ENCODE measurements at places on chromosomes 7 and 10. TPM values are rescaled to one million over a fixed set of nuclear protein-coding genes. Genes with fewer than 3 reads are reported as not detected.

GRCh38 chr10:83346266-83346910 lies 792.9 kb upstream of the GHITM start:
- no peak for DNase-seq

- DNase-seq = no peak
These were observed 20.3 kb upstream of the CD36 start for GRCh38 chr7:80618096-80618495.

- no peak for DNase-seq
These were observed 20.8 kb downstream of the TSPAN14 start for GRCh38 chr10:80474941-80475340.

- DNase-seq = no peak
These were observed 21.9 kb downstream of the FRA10AC1 start for GRCh38 chr10:93680412-93681047.

Gene NSUN5
- 75.2 TPM for total RNA-seq

Gene GDF2
- not detected for total RNA-seq

GRCh38 chr10:22420787-22421517 lies 75.7 kb downstream of the SPAG6 start:
- no peak for DNase-seq

DNA sequence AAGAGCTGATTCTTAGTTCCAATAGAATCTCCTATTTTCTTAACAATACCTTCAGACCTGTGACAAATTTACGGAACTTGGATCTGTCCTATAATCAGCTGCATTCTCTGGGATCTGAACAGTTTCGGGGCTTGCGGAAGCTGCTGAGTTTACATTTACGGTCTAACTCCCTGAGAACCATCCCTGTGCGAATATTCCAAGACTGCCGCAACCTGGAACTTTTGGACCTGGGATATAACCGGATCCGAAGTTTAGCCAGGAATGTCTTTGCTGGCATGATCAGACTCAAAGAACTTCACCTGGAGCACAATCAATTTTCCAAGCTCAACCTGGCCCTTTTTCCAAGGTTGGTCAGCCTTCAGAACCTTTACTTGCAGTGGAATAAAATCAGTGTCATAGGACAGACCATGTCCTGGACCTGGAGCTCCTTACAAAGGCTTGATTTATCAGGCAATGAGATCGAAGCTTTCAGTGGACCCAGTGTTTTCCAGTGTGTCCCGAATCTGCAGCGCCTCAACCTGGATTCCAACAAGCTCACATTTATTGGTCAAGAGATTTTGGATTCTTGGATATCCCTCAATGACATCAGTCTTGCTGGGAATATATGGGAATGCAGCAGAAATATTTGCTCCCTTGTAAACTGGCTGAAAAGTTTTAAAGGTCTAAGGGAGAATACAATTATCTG lies 1.6 kb downstream of the LRRTM3 start:
- DNase-seq = no peak

GRCh38 chr10:3729397-3729976 lies 55.5 kb downstream of the KLF6 start:
- DNase-seq = no peak

DNA sequence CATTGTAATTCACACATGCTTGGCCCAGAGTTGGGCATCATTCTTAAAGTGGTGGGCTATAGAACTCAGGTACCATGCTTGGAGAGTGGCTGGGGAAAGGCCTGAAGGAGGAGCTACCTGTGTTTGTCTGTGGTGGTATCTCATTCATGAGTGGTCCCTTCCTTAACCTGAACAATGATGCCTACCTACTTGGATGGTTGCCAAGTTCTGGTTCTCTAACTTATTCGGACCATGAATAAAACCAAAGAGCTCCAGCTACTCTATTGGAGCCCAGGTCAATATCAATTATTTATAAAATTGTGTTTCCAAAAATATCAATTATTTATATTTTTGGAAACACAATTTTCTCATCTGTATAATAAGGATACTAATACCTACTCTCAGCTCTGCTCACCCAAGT lies 2.9 kb upstream of the GPR37 start:
- no peak for DNase-seq

DNA sequence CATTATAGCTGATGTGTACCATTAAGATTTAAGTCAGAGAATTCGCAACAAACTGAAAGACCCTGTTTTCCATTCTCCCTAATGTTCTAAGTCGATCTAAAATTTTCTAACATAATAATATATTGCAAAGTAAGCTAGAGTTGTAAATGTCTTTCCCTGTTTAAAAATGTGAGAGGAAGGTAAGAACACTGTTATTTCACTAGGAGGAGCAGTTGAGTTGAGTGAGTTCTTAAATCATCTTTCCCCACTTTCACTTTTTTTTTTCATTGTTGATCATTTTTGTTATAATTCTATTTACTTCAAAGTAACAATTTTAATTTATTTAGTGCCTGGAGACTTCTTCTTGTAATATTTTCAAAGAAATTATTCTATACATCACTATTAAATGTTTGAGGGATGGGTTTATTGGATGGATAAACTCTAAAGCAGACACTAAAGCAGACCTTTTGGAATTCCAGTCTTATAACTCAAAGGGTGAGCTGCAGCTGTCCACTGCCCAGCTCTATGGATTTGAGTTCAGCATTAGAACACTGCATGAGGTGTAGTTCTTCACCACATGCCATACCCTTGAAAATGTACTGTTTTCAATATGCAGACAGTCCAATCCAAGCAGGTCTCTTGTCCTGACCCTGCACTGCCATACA lies 181.3 kb upstream of the FZD1 start:
- no peak for DNase-seq

GRCh38 chr10:3213208-3213607 lies 40.6 kb upstream of the PITRM1 start:
- no peak for DNase-seq

- DNase-seq = peak; percentile 74
These were observed 993 bp downstream of the ZC3HAV1 start for GRCh38 chr7:139108266-139109187.

Gene LIPN
- total RNA-seq = not detected

Gene RBM48
- 22.3 TPM for total RNA-seq

GRCh38 chr7:120053390-120053961 lies 219.5 kb upstream of the KCND2 start:
- no peak for DNase-seq

DNA sequence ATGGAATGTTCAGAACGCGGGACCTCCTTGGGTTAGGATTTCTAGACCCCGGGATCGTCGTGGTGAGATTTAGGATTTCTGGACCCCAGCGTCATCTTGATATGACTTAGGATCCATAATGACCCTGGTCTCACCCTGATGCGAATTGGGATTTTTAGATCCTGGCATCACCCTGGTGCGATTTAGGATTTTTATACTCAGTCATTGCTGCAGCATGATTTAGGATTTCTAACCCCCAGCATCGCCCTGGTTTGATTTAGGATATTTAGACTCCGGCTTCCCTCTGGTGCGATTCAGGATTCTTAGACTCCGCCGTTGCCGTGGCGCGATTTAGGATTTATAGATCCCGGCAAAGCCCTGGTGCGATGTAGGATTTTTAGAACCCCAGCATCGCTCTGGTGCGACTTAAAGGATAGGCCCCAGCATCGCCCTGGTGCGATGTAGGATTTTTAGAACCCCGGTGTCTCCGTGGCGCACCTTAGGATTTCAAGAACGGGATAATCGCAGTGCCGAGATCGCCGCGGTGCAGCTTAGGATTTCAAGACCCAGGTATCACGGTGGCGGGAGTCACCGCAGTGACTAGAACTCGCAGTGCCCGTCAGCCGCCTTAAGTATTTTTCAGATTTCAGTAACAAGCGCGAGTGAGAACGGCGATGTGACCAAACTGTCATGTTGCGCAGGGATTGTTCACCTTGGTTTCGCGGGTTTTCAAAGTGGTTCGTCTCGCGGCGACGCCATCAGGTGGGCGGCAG lies 814 bp downstream of the MEST start:
- no peak for DNase-seq

DNA sequence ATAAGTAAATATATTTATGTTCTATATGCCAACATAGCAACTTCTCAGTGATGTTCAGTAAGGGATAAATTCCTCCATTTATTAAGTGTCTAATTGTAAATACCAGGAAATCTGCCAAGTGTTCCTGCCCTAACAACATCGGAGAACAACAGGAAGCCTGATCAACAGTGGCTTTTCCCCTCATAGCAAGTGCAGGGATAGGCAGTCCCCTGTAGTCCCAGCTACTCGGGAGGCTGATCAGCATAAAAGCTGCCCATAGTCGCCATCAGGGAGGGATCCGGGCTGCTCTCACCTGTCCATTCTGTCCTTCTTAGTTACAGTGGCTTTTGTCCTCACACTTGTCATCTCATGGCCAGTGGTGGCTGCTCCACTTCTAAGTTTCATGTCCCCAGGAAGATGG lies 141.3 kb downstream of the IDE start:
- no peak for DNase-seq

- DNase-seq = no peak
These were observed 352 bp upstream of the ZNF485 start for GRCh38 chr10:43605850-43606322.

DNA sequence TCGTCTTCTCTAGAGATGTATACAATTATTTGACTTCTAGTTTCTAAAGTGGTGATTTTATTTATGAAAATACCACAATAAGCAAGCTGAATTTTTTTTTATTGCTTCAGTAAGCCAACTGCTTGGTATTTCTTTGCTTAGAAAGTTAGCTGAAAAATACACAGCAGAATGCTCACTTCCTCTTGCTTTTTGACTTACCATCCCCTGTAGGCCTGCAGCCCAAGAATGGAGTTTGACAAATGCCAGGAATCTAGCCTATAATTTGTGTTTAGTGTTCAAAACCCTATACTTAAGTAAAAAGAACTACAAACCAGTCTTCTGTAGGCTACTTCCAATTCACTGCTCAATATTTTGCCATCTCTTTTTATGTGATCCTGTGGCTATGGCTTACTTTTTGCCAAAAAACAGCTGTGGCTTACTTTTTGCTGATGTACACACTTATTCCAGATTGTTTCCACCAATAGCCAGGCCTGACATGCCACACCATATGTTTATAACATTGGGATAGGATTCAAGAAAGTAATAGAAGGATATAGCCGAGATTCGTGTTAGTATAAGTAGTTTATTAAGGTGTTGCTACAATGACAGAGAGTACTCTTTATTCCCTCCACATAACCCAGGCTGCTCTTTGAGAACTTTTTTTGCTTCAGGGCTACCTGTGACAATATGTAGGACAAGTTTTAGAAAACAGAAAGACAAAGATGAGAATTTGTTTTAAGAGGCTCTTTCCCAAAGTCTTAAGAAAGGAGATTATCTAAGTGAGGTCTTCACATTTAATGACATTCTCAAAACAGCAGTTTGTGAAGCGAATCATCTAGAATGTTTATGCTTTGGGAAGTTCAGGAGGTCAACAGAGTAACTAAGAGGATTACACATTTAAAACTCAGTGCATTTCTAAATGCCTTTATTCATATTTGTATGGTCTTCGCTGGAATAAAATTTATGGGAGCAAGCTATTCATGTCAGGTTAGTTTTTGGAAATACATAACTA lies 263.9 kb upstream of the FZD1 start:
- DNase-seq = no peak

DNA sequence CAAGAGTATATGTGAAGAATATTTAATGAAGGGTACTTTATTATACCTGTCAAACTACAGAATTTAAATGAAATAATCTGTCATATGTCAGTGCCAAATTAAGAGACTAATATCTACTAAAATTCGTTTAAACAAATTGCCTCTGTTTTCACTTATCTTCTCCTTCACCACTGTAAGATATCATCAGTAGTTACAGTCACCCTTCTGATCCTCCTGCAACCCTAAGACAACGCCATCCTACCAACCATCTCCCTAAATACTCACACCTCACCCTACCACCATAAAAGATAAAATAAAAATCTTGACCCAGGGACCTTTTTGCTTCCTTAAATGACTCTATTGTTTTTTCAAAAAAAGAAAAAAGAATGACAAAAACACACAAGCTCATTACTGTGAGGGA lies 20.8 kb downstream of the EZH2 start:
- DNase-seq = no peak

Gene PALS2
- 23.2 TPM for total RNA-seq

Gene CHST12
- total RNA-seq = 1.3 TPM

Gene MICU1
- total RNA-seq = 49.6 TPM

- no peak for DNase-seq
These were observed 14.7 kb downstream of the CPVL start for GRCh38 chr7:29131678-29132077.

DNA sequence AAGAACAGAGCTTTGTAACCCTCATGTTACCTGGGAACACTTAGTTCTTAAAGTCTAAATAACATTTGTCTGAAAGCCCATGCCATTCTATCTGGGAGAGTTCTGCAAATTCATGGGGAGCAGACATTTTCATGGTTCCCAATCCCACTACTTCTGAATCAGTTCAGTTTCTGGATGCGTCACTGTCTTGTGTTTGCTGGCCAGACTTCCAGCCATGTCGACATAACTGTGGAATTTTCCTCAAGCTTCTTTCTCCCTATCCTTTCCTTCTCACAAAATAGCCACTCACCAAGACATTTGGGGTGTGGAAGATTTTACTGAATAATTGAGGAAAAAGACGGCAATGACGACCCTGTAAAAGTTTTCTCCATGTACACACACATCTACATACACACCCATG lies 272.5 kb downstream of the NEBL start:
- DNase-seq = no peak

GRCh38 chr7:2537981-2538851 lies 17.1 kb downstream of the BRAT1 start:
- DNase-seq = peak; percentile 55

DNA sequence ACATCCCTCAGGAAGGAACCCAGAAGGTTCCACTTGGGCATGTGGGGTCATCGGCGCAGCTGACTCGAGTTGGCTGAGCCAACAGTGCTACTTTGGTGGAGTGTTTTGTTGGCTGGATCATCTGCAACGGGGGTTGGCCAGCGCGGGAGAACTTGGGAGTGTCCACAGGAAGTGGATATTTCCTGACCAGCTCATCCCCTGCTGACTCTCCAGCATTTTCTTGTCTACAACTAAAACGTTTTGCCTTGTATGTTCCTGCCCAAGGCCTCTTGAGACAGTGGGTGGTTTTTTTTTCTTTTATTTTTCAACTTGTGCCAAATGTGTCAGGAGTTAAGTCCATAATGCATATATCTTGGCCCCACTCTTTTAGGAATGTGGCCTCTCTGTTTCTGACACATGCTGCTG lies 208.6 kb downstream of the ZNF365 start:
- no peak for DNase-seq

Gene PNLIP
- not detected for total RNA-seq

Gene OR2A12
- total RNA-seq = not detected

GRCh38 chr10:121708728-121709674 lies 110.8 kb upstream of the FGFR2 start:
- DNase-seq = no peak

DNA sequence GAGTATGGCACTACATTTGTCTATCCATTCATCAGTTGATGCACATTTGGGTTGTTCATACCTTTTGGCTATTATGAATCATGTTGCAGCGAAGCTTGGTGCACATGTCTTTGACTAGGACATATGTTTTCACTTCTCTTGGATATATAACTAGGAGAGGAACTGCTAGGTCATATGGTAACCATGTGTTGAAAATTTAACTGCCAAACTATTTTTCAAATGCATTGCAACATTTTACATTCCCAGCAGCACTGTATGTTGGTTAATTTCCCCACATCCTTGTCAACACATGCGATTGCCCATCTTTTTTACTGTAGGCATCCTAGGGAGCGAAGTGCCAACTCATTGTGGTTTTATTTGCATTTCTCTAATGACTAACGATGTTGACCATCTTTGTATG lies 183.4 kb downstream of the PRKCQ start:
- no peak for DNase-seq

Gene SLC39A12
- total RNA-seq = not detected

Gene EBLN1
- not detected for total RNA-seq

Gene LHFPL3
- not detected for total RNA-seq
